Left renal cortex interstitium (tissue), 4 donors: ENCODE measurements at places on chromosomes 11 and 22. TPM values are rescaled to one million over a fixed set of nuclear protein-coding genes. Genes with fewer than 3 reads are reported as not detected.

DNA sequence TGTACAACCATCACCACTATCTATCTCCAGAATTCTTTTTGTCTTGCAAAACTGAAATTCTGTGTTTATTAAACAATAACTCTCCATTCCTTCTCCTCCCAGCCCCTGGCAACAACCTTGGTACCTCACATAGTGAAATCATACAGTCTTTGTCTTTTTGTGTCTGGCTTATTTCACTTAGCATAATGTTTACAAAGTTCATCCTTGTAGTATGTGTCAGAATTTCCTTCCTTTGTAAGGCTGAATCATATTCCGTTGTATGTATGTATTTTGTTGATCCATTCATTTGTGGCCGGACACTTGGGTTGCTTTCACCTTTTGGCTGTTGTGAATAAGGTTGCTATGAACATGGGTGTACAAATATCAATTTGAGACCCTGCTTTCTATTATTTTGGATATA lies 243.7 kb upstream of the TBCEL start:
- no peak for DNase-seq

GRCh38 chr22:36079041-36079440 lies 50.4 kb upstream of the RBFOX2 start:
- DNase-seq = no peak

- no peak for DNase-seq
These were observed 50.4 kb downstream of the ST3GAL4 start for GRCh38 chr11:126405906-126406305.

GRCh38 chr11:120197251-120197891 lies 13.5 kb upstream of the OAF start:
- no peak for DNase-seq

DNA sequence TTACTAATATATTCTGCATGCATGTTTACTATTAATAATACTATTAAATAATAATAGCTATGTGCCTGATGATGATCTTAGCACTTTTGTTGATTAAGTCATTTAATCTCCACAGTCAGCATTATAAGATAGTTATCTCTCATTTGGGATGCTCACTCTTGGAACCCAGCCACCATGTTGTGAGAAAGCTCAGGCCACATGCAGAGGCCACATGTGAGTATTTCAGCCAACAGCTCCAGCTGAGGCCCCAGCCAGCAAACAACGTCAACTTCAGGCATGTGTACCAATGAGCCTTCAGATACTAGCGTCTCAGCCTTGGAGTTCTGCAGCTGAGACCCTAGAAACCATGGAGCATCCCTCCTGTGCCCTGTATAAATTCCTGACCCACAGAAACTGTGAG lies 798.1 kb upstream of the LRRC4C start:
- no peak for DNase-seq

DNA sequence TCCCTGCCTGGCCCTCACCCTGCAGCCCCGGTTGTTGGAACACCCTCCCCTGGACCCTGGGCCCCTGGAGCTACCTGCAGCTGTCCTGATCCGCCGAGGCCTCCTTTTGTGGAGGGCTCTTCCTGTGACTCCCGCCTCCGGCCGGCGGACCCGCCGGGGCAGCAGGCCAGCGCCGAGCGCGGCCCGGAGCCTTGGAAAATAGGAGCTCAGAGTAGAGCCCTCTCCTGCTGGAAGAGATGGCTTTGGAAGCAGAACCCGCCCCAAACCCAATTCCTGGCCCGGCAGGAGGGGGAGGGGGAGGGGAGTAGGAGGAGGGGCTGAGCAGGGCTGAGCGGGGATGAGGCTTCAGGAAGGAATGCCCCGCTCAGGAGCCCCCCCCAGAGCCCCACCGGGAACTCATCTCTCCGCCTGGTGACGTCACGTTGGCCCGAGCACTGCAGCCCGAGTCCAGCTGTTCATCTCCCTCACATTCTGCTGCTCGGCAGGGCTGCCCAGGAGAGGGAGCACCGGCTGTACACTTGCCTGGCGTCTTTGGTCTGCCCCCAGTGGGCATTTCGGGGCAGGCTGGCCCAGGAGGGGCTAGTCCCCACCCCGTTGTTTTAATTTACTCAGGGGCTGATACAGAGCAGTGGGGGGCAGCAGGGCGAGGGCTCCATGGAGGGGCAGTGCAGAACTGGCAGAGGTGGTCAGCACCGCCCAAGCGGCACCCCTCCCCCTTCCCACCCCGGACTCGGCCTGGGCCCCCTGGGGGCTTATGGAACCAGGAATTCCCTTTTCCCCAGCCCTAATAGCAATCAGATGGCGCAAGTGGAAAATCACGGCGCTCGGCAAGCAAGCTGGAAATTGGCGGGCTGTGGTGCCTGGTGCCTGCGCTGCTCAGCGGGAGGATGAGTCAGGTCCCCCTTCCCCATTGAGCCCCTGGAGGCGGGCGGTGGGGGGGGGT lies at the start of gene MRGPRF:
TSS of gene MRGPRF (minus strand) at position 238 of the 943 bp plus-strand sequence. CDS start 3,345 bp downstream, outside the sequence.
- no peak for DNase-seq

DNA sequence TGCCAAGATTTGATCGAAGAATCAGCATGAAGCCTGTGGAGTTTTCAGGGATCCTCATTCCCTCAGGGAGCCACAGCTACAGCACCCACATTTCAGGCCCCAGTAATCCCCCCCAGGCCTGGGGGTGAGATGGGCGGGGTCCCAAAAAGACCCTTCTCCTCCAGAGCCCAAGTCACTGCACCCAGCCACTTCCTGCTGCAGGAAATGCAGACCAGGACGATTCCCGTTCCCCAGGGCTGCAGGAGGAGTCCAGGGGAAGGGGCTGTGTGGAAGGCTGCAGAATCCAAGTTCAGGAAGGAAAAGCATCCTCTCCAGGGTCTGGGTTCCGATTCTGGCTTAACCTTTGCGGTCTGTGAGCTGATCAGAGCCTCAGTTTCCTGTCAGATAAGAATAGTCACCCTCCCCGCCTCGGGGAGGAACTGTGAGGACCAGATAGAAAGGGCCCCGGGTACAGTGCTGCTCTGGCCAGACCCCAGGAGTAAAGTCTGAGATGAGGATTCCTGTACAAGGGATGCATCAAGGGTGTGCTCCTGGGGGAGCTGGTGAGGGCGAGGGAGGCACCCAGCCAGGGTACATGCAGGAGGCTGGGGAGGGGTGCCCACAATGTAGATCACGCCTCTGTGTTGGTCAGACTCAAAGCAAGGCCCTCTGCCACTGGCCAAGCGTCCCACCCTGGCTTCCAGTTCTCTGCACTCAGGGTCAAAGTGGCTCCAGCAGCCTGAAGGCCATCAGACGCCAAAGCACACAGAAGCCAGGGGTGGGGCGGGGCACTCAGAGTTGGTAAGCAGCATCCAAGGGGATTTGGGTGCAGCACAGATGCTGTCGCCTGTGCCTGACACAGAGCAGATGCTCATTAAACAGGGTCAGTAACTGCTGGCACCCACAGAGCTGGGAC lies 30.1 kb upstream of the TP53I11 start:
- no peak for DNase-seq

DNA sequence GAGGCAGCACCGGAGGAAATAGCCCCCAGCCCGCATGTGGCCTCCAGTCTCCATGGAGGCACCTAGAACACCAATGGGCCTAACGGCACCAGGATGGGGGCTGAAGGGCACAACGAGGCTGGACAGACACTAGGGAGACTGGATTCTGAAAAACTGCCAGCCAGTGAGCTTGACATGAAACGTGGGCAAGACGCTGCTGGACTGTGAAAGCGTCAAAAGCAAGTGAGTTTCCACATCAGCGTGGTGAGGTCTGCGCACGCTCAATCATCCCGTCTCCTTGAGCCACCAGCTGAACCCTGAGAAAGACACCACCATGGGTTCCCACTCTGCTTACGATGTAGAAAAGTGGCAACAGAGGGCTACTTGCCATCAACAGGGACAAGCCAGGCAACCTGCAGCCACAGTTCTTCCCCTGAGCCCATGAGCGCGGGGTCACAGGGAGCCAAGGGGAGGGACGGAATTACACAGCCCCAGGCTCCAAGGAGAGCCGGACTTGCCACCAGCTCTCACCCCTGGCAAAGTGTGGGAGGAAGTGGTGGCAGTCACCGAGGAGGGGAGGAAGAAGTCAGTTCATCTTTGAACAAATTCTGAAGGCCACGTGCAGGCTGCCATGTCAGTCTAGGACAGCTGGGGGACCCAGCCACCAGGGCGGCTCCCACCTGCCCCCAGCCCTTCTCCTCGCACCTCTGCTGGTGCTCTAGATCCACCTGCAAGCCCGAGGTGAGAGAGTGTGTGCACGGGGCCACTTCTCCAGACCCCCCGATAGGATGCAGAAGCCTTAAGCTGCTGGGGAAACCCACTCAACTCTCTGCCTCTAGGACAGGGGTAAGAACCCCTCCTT lies 131.1 kb downstream of the MPPED1 start:
- no peak for DNase-seq

GRCh38 chr11:256952-257737 lies 20.4 kb downstream of the PSMD13 start:
- DNase-seq = no peak

- DNase-seq = no peak
These were observed 35.2 kb upstream of the RRM1 start for GRCh38 chr11:4059424-4059823.

DNA sequence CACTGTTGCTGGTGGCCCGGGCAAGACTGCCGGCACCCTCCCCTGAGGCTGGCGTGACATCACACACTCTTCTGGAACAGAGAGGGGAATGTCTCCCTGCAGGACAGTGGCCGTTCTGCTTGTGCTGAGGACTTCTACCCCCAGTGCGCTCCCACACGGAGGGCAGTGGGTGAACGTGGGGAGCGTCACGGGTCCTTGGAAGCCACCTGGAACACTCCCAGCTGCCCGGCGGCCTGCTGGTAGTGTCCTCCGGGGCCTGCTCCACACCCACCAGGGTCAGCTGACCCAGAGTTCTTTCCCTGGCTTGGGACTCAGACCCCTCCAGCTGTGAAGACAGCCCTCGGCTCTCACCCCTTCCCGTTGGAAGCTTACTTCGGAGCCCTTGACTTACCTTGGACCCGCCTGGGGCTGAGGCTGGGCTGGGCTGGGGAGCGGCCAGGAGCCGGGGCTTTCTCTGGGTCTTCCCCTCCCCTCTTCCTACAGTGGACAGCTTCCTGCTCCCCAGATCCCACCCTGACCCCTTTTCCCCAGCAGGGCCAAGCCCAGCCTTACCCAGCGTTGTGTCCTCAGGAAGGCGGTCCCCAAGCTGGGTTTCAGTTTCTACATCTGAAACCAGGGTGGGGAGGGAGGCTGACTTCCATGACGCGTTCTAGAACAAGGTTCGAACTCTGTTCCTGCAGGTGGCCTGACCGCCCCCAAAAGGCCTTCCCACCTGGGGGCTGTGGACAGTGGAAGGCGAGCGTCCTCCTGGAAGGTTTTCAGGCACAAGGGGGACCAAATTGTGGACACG lies 14.8 kb upstream of the GAL start:
- no peak for DNase-seq

- no peak for DNase-seq
These were observed 196.5 kb downstream of the TENM4 start for GRCh38 chr11:79244241-79244772.

- DNase-seq = no peak
These were observed 565.1 kb upstream of the CCDC179 start for GRCh38 chr11:23425381-23425780.

GRCh38 chr11:33320814-33321330 lies 63.7 kb downstream of the HIPK3 start:
- no peak for DNase-seq

GRCh38 chr11:102806296-102806695 lies 8.3 kb upstream of the MMP1 start:
- DNase-seq = no peak

DNA sequence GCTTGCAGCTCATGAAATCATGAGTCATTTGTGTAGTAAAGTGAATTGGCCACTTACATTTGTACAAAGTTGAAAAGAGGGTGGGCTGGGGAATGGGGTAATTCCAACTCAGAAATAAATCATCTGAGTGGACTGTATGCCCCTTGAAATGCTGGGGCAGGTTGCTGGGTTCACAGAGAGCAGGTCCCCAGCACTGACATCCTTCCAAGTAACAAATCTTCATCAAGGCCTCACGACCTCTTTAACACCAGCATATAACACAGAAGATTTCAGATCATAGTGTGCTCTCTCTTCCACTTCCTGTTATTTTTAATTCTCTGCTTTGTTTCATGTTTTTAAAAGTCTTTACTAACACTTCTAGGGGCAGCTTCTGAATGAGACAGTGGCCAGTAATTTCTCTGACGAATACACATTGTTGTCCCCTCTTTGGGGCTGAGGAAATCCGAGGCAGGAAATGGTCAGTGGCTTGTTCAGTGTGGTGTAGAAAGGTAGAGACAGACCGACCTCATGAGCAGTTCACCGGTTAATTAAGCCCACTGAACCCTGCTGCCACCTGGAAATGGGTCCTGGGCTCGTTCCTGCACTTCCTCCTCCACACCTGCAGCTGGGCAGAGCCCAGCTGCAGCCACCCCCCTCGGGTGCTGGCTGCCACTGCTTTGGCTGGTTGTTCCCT lies 127.7 kb downstream of the MAML2 start:
- DNase-seq = no peak

DNA sequence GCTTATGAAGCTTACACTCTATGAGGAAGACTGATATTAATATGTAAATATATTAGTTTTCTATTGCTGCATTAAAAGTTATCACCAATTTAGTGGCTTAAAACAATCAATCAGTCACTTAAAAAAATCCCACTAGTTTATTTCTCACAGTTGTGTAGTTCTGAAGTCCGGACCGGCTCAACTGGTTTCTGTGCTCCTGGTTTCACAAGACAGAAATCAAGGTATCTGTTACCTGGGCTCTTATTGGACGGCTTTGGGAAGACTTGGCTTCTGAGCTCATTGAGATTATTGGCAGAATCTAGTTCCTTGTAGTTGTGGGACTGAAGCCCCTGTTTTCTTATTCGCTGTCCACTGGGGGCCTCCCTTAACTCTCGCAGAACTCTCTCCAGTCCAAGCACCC lies 343.0 kb downstream of the RAB38 start:
- no peak for DNase-seq

- DNase-seq = no peak
These were observed 145.9 kb downstream of the ELP4 start for GRCh38 chr11:31655483-31655882.

- DNase-seq = no peak
These were observed 765.4 kb upstream of the ANO3 start for GRCh38 chr11:25566298-25567200.

GRCh38 chr11:130124096-130124495 lies 35.5 kb upstream of the ST14 start:
- DNase-seq = no peak

- no peak for DNase-seq
These were observed 2.4 kb upstream of the PACS1 start for GRCh38 chr11:66067640-66068039.

GRCh38 chr11:124170801-124171586 lies 12.2 kb upstream of the OR10D3 start:
- DNase-seq = no peak

DNA sequence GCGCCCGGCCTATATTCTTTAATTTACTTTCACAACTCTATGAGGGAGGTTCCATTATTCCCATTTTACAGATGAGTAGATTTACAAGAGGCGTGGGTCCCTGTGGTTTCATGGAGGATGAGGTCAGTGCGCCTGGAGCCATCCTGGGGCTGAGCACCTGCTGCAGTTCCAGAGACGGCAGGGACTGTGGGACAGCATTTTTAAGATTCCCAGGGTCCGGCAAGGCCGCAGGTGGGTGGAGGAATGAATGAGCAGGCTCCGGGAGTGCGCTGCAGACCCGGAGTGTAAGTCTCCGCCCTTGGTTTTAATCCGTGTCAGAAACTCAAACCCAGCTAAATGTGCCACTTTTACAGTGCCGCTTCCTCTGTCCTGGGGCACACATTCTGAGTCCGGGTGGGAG lies 4.1 kb upstream of the CHRM1 start:
- DNase-seq = no peak

The SPON1 gene
- 95.2 TPM for polyA plus RNA-seq

The BATF2 gene
- 2.8 TPM for polyA plus RNA-seq

The KCNA4 gene
- polyA plus RNA-seq = 0.20 TPM

The OR6T1 gene
- not detected for polyA plus RNA-seq

The C11orf97 gene
- polyA plus RNA-seq = not detected

The IL10RA gene
- 2.2 TPM for polyA plus RNA-seq

The FANCF gene
- 20.0 TPM for polyA plus RNA-seq
